ENCODE measurements at places on chromosomes 11 and 22. TPM values are rescaled to one million over a fixed set of nuclear protein-coding genes. Genes with fewer than 3 reads are reported as not detected.

DNA sequence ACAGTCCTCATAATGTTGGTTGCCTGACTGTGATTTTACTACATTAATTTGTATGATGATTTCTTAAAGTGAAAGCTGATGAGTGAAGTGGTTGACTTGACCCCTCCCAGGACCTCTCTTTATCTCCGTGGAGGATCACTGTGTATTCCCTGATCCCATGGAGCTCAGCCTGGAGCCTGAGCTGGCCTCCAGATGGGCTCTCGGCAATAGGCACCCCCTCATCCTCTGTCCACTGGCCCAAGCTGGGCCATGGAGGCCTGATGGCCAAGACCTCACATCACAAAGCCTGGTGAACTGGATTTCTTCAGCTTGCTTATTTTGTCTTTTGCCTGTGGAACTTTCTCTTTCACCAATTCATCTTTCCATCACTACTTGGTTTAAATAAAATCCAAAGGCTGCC is 75.2 kb downstream of the WNT11 start:
- no peak for DNase-seq

The SYNGR1 gene
- total RNA-seq: 6.6 TPM

GRCh38 chr11:34587282-34587677 is 33.6 kb upstream of the EHF start:
- no peak for DNase-seq

The TESMIN gene
- total RNA-seq: 2.4 TPM

DNA sequence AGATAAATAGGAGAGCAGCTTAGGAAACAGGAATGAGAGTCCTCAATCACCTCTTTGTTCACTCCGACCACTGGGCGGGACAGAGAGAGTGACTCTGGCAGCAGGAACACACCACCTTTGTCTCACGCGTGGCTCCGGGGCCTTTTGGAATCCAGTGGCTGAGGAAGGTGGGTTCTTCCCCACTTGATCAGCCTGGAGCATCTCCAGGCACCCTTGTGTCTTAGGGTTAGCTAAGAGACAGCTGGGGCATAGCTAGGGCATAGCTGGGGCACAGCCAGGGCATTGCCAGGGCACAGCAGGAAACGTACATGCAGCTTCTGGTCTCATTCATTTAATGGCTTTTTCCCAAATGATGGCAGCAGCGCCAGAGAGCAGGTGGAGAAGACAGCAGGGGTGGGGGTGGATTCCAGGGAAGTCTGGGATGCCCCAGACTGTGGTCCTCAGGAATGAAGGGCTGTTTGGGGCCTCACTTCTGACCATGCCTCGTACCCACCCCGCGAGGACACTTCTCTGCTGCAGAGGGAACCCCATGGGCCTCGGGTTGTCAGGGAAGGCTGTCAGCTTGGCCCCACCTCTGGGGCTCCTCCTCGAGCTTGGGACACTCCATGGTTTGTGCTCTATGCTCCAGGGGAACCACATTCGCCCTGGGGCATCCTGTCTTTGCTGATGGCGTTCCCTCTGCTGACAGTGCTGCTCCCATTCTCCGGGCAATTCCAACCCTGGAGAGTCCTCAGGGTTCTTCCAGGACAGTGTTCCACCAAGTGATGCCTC is 30.4 kb upstream of the SHANK2 start:
- no peak for DNase-seq

GRCh38 chr11:96339706-96340554 is 3.1 kb downstream of the MAML2 start:
- no peak for DNase-seq

DNA sequence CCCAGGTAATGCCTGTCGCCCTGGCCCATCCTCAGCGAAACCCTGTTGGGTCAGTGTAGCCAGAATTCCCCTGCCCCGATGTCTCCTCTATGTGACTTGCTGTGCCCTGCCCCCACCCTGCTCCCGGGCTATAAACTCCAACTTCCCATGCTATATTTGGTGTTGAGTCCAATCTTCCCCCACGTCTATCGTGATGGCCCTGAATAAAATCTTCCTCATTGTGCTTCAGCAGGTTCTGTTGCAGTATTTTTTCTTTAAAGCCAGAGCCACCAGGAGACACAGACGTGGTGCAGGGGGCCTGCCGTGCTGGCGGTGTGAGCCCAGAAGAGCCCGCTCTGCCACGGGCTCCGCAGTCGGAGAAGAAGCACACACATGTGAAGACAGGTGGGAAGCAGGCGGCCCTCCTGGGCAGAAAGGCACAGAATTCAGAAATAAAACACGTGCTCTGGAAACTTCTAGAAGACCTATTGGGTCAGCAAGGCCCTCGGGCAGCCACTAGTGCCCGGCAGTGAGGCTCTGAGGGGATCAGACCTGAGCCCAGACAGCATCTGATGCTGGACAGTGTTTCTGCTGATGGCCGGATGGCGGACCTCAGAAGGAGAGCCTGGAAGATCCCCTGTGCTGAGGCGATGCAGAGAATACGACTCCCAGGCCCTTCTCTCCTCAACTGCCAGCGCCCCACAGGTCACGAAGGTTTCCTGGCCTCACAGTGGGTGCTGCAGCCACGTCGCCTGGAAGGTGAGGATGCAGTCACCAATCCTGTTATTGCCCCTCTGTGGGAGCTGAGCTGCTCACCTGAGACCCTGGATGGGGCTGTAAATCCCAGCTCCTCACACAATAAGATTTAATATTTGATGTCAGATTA is 501.9 kb downstream of the BRD1 start:
- DNase-seq: no peak

DNA sequence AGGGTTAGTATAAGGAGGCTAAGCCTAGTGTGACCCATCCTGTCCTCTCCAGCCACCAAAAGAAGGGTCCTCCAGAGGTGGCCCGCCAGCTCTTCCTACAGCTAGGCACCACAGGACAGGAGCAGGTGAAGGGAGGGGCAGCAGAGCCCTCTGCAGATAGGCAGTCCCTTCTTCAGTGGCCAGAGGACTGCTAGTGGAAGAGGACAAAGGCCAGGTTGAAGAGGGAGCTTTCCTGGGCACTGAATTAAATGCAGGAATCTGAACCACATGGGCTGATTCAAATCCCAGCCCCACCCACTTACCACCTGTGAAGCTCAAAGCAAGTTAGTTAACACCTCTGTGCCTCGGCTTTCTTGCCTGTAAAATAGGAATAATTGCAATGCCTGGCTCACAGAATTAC is 409.5 kb downstream of the NXPE2 start:
- no peak for DNase-seq

All from GM12878 (cell line).